ENCODE measurements at places on chromosomes 2 and 18.

- no peak for DNase-seq
These were observed 4.3 kb downstream of the IGFBP5 start for GRCh38 chr2:216690853-216691741.

GRCh38 chr2:119196301-119197125, 27.1 kb upstream of the STEAP3 start:
- DNase-seq, result peak; percentile 78

GRCh38 chr2:96955762-96956161, 30.6 kb downstream of the FAM178B start:
- no peak for DNase-seq

- no peak for DNase-seq
These were observed 362.4 kb downstream of the CYRIA start for GRCh38 chr2:16303273-16303577.

GRCh38 chr2:42086500-42086953, 38.7 kb downstream of the PKDCC start:
- DNase-seq, result peak; percentile 58

GRCh38 chr18:56726906-56727305, 75.7 kb downstream of the WDR7 start:
- no peak for DNase-seq

GRCh38 chr2:235508371-235509160, 14.7 kb downstream of the AGAP1 start:
- no peak for DNase-seq

DNA sequence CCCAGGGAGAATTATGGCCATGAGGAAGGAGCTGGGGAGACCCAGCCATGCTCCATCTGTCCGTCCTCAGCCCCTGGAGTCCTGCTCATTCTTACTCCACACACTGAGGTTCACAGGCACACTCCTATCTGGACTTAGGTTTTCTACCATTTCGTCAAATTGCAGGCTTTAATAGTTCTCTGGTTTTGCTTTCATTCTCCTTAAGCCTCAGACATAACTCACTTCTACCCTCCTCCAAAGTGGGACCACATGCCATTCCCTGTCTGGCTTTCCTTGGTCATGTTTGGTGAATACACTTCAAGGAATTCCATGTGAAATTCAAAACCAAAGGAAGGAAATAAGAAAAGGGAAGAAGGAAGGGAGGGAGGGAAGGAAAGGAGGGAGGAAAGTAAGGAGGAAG, 115.7 kb downstream of the CMPK2 start:
- no peak for DNase-seq

- DNase-seq, result no peak
These were observed 36.2 kb upstream of the TAF1B start for GRCh38 chr2:9807056-9807455.
